DND-41 (cell line): ENCODE measurements at places on chromosomes 5 and 9.

DNA sequence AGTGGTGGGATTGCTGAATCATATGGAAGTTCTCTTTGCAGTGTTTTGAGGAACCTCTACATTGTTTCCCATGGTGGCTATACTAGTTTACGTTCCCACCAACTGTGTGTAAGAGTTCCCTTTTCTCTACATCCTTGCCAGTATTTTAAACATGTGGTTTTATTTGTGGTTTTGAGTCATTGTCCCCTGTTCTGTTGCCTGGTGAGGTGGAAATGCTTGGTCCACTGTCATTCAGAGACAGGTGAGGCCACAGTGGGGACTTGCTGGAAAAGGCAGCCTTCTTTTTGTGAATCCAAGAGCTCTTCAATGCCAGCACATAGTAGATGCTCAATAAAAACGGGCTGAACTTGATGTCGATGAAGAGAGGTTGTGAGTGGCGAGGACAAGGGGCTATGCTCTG is 44.2 kb downstream of the SH3PXD2B start:
- DNase-seq, result no peak

DNA sequence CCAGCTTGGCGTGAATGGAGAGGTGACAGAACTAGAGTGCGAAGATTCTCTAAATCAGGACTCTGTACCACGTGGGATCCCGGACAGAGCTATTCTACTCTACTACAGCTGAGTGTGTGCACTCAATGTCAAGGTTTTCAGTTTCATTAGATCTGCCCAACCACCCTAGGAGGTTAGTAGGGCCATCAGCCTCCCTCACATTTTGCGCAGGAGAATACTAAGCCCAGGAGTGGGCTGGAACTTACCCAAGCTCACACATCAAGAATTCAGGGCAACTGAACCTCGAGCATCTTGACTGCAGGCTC is 68.3 kb upstream of the TBC1D2 start:
- DNase-seq, result no peak

- no peak for DNase-seq
Measured at GRCh38 chr5:122842016-122842580, 3.3 kb upstream of the SNX24 start.

GRCh38 chr5:124644138-124644537 is 102.3 kb downstream of the ZNF608 start:
- no peak for DNase-seq

GRCh38 chr5:151864061-151864748 is 60.4 kb downstream of the GLRA1 start:
- DNase-seq, result no peak

DNA sequence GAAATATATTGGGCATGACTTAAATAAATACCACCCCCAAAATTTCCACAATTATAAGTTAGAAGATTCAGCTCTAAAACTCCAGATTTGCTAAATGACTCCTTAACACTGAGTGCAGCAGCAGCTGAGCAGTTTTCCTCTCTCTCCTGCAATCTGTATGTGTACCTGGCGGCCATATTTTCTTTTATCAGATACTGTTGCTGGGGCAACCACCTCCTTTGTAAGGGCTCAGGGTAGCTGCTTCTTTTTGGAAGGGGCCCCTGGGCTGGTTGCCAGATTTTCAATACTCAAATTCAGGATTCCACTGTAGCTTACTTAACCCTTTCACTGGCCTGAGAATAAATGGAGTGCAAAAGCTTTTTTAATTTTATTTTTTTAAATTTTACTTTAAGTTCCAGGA is 197.0 kb downstream of the TAF11L14 start:
- no peak for DNase-seq
